Stimulated activated CD4-positive, alpha-beta T cell treated with anti-CD3 and anti-CD28 coated beads, Interleukin-12 subunit alpha, Interleukin-12 subunit beta, amount 100 ng/mL, for 24 hours (primary cell): ENCODE measurements at places on chromosomes 3 and 15.

GRCh38 chr3:37198996-37199395, 24.6 kb upstream of the LRRFIP2 start:
- DNase-seq = no peak

DNA sequence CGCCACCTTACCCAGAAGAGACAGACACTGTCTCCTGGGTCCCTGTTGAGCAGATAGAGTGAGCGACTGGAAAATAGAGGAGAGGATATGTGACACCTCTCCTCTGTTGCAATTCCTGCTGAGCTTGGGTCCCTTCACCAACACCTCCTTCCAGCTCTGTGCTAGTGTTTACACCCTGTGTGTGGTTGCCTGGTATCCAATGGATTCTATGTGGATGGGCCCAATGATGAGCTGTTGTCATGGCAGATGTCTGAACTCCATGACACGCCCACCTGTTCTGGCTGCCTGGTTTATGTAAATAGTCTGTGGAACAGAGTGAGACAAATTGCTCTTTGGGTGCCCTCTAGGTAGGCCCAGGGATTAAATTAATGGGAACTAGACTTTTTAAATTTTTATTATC, 23.7 kb downstream of the RBM5 start:
- no peak for DNase-seq

- DNase-seq = no peak
Measured at GRCh38 chr3:111069974-111070771, 1.4 kb upstream of the NECTIN3 start.

GRCh38 chr15:43513550-43513949, 3.9 kb upstream of the MAP1A start:
- DNase-seq = no peak

DNA sequence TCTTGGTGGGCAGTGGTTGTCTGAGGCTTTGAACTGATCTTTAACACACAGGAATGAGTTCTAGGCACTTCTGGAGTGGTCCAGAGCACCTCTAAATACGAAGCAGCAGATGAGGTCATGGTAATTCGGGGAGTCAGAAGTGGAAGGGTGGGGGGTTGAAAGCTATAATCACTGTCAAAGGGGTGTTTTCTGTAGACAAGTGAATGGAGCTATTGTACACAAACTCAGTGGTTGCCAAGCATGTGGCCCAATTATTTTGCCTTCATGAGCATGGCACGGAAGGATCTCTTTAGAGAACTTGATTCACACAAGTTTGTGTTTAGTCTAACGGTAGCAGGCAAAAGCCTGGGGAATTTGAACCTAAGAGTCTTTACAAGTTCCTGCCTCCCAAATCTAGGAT, 6.3 kb downstream of the FRMD5 start:
- no peak for DNase-seq

DNA sequence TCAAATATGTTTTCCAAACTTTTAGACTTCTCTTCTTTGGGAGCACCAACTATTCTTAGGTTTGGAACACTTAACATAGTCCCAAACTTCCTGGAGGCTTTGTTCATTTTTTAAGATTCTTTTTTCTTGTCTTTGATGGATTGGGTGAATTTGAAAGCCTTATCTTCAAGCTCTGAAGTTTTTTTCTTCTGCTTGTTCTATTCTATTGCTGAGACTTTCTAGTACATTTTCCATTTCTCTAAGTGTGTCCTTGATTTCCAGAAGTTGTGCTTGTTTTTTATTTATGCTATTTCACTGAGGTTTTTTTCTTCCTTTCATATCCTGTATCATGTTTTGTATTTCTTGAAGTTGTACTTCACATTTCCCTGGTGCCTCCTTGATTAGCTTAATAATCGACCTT, 97.5 kb downstream of the PLSCR2 start:
- DNase-seq = no peak

- DNase-seq = no peak
Measured at GRCh38 chr3:104612218-104612617, 754.5 kb upstream of the ALCAM start.

DNA sequence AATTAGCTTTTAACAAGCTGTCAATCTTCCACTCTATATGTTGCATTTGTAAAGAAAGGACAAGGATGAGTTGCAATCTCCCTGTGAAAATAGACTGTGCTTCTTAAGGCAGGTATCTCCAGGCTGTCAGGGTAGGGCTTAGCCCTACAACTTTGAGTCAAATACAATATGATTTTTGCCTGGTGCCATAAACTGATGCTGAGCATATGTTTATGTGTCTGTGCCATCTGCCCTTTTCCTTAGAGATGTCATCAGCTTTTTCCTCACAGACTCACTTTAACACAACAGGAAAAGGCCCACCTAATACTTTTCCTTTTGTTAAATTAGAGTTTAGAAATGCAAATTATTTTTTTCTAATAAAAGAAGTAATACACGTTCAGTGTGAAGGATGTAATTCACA, 548.3 kb downstream of the NLGN1 start:
- DNase-seq = no peak

DNA sequence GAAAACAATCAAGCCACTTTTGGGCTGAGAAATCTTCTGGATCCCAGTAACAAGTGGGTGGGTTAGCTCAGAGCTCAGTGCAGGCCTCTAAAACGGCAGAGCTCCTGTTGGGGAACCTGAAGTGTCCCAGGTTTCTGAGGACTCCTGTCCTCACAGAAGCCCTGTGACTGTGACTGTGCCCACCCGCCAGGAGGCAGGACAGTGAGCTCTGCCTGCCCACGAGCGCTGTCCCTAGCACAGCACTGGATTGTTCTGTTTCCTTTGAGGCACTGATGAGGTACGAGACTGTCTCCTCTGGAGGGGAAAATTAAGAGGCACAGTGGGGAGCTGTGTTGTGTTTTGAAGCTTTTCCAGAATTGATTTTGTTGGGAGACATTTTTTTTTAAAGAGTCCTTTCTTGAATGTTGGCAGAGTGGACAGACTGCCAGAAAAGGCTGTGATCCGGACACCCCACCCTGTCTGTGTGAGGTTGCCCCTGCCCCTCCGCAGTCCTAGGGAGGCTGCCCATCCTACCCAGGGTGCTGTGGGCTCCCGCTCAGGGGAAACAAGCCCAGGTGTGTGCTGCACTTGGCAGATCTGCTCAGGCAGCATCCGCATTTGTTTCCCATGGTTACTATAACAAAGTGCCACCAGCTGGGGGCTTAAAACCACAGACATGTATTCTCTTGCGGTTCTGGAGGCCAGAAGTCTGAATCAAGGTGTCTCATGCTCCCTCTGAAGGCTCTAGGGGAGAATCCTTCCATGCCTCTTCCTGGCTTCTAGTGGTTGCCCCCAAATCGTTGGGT, 66.6 kb upstream of the LARS2 start:
- no peak for DNase-seq

DNA sequence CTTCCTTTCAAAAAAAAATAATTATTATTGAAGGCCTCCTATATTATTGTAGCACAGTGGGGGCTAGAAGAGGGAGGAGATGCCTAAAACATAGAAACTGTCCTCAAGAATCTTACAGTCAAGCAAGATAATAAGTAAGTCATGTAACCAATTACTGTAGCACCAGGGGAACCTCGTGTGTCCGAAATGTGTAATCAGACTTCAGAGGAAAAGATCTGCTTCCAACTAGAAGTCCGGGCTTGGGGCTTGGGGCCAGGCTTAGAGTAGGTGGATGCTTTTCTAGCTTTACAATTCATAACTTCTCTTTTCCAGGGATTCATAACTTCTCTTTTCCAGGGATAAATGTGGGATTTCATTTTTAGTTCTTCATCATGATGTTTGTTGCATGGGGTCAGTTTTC, 29.2 kb downstream of the MEIS2 start:
- DNase-seq = no peak

- no peak for DNase-seq
Measured at GRCh38 chr3:26768068-26768651, 145.6 kb downstream of the LRRC3B start.

GRCh38 chr3:186621894-186622650, 9.2 kb downstream of the AHSG start:
- DNase-seq = no peak

DNA sequence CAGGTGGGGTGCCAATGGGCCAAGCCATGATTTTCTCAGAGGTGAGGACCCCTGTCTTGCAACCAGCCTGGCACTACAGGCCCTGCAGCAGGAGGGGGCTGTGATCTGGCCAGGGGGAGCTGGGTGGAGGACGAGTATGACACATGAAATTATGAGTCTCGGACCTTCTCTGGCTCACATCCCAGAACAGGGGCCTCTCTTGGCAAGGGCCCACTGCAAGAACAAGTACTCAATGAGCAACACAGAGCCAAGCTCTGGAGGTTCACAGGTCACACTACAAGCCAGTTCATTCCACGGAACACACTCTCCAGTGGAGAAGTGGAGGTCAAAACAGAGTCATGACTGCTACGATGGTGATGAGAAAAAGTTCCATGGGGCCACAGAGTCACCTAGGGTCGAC, 28.3 kb downstream of the CCDC32 start:
- no peak for DNase-seq

DNA sequence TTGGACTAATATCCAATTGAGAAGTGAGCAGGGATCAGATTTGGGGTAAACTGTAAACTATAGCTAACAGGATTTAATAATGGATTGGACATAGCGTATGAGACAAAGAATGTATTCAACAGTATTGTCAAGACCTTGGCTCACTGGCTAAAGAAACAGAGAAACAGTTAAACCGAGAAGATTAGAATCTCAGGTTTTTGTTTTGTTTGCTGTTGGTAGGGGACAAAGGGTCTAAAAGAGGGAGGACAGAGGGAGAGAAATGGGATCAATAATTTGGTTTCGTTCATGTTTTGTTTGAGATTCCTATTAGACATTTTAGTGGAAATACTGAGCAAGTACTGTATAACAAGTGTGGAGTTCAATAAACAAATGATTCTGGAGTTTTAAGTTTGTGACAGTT, 28.6 kb downstream of the CLDN1 start:
- DNase-seq = no peak

- no peak for DNase-seq
Measured at GRCh38 chr15:51104512-51104911, 9.8 kb upstream of the TNFAIP8L3 start.

GRCh38 chr15:84844964-84845363, 27.8 kb downstream of the ALPK3 start:
- DNase-seq = no peak

- no peak for DNase-seq
Measured at GRCh38 chr3:182521339-182521738, 272.0 kb upstream of the ATP11B start.

DNA sequence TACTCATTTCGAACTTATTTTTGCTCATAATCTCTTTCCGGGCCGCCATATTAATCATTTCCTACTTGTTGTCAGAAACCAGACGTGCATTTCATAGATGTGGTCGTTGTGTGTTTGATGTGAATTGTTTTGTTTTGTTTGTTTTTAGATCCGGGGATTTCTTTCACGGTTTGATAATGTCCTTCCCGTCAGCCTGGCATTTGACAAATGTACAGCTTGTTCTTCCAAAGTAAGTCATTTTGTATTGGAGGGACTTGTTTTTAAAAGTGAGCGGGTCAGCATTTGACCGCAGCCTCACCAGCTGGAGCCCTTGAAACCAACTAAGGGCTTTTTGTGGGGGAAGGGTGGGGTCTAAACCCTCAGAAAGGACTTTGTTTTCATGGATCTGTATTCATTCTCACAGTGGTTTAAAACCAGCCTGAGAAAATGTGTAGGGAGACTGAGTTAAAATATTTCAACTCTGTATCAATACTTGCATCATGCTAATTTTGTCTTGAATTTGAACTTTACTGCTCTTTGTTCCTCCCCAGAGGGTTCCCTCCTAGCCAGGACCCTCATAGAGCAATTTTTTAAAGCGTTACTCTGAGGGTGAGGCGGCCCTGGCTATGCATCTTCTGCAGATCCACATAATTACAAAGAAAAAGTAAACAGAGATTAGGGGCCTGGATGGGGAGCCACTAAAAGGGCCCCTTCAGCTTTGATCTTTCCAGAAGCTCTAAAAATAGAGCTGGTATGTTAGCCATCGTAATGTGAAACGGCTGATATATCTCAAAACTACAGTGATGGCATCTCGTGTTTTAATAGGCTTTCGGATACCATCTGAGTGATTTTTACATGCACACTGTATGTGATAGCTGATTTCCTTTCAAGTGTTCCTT, 107.9 kb downstream of the ATG7 start:
- DNase-seq = no peak

GRCh38 chr3:73136941-73137340, 75.5 kb downstream of the EBLN2 start:
- no peak for DNase-seq

GRCh38 chr3:172564499-172564898, 41.3 kb upstream of the TNFSF10 start:
- no peak for DNase-seq

- DNase-seq = no peak
Measured at GRCh38 chr3:65265511-65265910, 577.7 kb upstream of the ADAMTS9 start.

DNA sequence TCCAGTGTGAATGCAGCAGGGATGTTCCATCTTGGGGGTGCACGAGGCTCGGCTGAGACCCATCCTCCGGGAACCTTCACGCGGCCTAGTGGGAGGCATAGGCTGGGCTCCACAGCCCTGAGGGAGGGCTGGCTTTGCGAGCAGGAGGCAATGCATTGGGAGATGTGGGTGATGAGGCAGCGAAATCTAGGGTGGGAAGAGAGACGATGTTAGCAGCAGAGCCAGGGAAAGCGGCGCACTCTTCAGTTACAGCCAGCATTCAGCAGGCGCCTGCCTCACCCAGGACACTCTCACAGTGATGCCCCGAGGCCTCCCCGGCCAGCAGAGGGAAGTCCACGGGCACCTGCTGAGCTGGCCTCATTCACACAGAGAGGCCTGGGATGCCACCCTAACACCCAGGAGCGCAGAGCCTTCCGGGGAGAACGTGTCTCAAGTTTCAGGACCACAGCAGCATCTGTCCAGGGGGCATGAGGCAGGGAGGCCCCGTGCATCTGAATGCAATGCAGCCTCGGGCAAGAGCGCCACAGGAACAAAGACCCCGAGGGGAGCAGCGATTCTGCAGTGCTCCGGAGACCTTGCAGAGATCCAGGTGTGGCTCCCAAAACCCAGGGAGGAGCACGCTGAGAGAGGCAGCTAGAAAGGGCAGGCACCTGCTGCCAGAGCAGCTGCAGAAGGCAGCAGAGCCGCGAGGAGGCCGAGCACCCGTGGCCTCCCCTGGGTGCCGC, 102.4 kb downstream of the NUP210 start:
- DNase-seq = no peak

GRCh38 chr3:177513815-177514610, 316.7 kb upstream of the TBL1XR1 start:
- no peak for DNase-seq
